ENCODE measurements at places on chromosomes 16 and 17.

DNA sequence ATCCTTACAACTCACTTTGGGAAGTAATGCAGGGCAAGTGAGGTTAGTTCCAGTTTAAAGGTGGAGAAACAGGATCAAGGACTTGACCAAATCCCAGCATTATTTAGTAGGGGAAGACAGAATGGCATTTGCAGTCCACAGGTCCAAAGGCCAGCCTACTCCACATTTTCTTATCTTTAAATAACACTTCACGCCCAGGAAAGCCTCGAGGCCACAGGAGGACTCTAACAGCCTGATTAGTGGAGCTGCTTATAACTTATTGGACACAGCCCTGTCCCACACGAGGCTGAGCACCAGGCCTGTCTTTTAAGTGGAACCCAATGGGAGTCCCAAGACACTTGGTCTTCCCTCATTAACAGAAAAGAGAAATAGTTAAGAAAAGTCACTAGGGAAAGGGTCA is 12.1 kb upstream of the HYDIN start:
- DNase-seq = no peak

DNA sequence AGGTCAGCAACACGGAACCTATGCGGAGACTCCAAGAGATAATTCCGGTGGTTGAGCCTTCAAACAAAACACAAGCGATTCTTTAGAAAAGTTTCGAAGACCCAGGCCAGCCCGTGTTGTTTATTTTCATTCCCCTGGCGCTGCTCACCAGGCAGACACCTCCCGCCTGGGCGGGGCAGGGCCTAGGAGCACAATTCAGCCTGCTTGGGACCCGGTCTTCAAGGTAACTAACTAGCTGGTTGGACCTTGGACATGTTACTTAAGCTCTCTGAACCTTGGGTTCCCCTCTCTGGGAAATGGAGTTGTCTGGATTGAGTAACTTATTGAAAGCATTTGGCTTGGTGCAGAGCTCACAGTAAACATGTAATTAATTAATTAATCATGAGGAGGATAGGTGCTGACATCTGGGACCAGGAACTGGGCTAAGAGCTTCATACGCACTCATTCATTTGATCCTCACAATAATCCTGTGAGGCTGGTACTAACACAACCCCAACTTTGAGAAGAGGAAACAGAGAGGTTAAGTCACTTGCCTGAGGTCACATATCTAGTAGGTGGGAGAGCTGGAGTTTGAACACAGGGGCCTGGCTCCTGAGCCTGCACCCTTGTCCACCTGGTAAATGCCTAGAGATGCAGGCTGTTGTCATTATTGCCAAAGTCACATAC is 125.3 kb upstream of the SMURF2 start:
- DNase-seq = no peak

DNA sequence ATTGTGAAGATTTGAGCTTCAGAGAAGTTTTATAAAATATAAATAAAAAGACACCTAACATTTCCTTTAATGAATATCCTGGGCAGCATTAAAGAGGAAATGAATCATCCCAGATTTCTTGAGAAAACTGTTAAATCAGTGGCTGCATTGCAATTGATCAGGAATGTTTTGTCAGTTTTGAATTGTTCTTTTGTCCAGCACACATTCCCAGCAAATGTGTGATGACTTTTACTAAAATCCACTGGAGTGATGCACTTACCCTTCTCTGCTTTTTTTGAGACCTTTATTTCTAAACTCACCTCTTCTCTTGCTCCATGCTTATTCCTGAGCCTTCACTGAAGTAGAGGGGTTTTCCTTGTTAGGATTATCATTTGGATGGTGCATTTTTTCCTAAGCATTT is 1307.2 kb downstream of the CDH8 start:
- DNase-seq = no peak

DNA sequence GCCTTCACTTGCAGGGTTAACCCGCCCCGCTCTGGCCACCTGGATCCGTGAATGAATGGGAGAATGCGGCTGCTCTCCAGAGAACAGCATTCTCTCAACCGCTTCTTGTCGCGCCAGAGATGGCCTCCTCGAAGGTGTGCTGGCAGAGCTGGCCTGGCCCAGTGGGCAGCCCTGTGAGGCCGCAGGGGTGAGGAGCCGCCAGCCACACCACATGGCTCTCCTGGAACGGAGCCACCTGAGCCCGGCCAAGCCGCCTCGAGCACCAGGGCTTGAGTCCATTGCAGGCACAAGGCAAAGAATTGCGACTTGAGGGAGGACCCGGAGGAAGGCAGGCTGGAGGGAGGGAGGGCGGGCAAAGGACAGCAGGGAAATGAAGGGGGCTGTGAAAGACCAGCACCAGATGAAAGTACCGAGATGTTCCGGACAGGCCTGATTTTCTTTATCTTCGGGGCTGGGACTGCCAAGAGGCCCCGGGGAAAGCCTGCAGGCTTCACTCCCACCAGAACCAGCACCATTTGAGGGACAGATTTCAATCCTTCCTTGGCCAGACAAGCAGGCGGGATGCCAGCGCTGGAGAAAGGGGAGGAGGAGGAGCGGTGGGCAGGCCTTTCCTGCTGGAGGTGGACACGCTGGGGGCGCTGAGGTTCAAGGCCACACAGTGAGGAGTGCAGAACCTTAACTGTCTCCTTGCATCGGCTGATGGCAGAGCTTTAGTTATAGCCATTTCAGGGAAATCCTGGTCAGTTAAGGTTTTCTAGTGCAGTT is 69.4 kb downstream of the MRC2 start:
- DNase-seq = no peak

GRCh38 chr16:66903544-66904427 is 14.9 kb downstream of the CDH16 start:
- no peak for DNase-seq

GRCh38 chr16:68884861-68885720 is 41.8 kb downstream of the TANGO6 start:
- no peak for DNase-seq

- DNase-seq = no peak
These were observed 104.9 kb downstream of the AXIN2 start for GRCh38 chr17:65456368-65457151.

DNA sequence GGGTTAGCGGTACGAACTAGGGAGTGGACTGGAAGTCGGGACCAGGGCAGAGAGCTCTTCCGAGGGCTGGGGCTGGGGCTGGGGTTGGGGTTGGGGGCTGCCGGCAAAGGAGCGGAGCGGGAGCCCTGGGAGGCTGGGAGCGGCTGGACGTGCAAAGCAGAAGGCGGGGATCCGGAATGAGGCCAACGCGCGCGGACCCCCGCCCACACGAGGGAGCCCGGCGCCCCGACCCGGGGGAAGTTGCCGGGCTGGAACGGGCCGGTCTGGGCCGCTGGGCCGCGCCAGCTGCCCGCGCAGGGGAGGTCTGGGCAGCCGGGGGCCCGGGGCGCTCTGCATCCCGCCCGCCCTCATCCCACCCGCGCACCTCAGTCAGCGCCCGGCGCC is 323 bp downstream of the ST3GAL2 start:
- no peak for DNase-seq

- DNase-seq = no peak
These were observed 7.4 kb upstream of the SCIMP start for GRCh38 chr17:5241861-5242671.

DNA sequence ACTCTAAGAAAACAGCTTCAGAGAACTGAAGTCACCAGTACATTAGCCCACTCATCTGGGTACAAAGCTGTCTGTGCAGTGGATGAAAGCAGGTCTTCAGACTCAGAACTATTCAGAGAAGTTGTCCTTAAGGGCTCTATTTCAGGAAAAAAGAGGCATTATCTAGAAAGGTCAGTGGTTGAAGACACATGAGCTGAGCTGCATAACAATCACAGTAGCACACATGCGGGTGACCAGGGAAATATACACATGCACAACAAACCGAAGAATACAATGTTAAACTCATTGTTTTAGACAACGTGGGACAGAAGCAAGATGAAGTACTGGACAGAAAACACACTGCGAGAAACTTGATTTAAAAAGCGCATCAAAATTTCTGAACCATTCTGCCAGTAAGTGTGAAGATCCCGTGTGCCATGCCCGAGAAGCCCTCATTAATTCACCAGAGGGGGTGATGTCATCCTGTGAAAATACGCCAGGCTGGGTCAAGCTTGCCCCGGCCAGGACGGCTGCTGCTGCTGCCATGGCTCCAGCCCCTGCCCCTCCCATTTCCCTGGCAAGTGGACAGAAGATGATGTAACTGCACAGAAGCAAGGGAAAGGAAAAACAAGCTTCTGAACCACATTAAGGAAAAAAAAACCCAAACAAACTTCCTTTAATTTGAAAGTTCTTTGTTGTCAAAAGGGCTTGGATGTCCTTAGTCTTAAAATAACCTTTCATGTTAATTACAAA is 10.1 kb downstream of the DYNC1LI2 start:
- peak; percentile 63 for DNase-seq

DNA sequence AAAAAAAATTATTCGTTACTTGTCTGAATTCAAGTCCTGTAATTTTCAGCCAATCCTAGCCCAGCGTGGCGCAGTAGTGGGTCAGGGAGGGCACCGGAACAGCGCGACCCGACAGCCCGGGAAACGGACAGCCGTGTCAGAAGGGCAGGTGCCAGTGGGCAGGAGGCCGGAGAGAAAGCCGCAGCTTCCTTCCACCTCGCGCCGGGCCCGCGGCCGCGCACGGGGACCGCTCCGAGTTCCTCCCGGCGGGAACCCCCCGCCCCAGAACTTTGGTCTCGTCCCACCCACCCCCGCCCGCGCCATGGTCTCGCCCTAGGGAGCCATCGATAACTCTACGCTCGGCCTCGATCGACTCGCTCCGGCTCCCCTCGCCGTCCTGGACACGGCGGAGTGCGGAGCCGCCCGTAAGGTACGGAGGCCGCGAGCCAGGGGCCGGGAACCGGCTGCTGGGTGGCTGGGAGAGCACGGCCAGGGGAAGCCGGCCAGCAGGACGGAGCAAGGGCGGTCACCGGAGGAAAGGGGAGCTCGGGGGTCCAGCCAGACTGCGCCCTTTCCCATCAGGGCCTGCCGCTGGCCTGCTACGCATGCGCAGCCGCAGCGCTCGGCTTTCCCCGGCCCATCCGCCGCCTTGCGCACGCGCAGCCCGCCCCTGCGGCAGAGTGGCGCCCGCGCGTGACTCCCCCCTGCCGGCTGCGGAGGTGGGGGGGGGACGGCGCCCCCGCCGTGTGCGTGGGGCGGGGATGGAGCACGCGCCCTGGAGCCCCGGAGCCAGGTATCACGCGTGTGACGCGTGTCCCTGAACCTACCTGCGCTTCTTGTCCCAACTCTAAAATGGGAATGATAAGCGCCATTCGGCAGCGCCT is at the start of gene MLST8:
TSS of gene MLST8 (plus strand) at position 351 of the 863 bp plus-strand sequence. CDS start 632 bp downstream, outside the sequence.
- peak; percentile 88 for DNase-seq

GRCh38 chr17:71914812-71915211 is 206.0 kb upstream of the SOX9 start:
- DNase-seq = no peak

DNA sequence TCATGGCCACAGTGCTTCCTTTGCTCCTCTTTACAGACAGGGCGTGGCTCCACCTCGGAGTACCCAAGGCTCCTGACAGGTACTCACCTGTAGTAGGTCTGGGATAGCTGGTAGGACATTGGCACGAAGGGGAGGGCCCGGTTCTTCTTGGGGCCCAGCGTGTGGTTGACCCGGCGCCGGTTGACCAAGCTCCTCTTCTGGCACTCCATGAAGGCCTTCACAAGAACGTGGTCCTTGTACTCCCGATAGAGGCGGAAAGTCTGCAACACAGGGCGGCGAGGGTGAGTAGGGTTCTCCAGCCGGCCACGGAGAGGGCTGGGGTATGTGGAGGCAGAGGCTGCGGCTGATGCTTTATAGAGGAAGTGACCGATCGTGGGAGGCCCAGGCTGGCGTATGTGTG is 69.7 kb downstream of the IL21R start:
- DNase-seq = no peak

- no peak for DNase-seq
These were observed 387 bp downstream of the MRPL28 start for GRCh38 chr16:369866-370436.

GRCh38 chr17:19010729-19011505 is 6.4 kb upstream of the FAM83G start:
- DNase-seq = no peak

GRCh38 chr16:59651662-59652061 is 917.5 kb upstream of the GOT2 start:
- DNase-seq = no peak

- DNase-seq = no peak
These were observed 1023.4 kb downstream of the CDH11 start for GRCh38 chr16:64098451-64098850.

GRCh38 chr16:49281843-49282642 is 405 bp upstream of the CBLN1 start:
- peak; percentile 89 for DNase-seq

GRCh38 chr16:68382296-68382718 is 66.0 kb downstream of the SMPD3 start:
- no peak for DNase-seq

DNA sequence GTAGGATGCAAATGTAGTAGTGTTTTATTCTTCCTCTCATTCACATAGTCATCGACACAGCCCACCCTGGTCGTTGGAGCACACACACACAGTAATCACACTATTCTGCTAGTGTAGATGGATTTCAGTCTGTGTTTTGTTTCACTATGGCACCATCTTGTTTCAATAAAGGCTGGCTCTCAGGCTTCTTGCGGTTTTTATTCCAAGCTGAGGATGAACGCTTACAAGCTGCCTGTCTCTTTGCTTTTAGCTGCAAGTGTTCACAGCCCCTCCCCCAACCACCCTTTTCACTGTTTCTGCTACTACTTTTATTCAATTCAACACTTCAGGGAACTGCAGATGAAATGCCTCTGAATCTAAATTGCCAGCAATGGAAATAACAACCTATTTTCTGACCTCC is 140.9 kb upstream of the PMFBP1 start:
- DNase-seq = no peak

DNA sequence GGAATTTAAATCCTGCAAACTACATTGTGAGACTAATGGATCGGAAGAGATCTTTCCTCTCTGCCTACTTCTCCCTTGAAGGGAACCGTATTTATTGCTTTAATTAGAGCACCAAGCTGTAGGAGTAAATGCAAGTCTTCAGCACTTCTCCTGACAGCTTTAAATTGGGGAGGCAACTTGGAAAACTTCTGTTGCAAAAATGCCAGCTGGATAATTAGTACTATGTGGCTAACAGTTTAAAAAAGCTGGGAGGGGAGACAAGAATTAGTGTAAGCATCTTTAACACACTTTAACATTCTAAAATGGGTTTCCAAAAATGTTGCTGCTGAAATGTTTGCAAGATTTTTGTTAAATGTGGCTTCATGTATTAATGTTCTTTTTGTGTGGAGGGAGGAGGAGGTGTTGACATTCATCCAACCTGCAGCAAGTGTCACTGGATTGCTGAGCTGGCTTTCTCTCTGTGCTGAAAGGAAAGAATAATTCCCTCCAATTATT is 108.5 kb downstream of the PCTP start:
- no peak for DNase-seq

- DNase-seq = no peak
These were observed 957.6 kb upstream of the SOX9 start for GRCh38 chr17:71163121-71163812.

- DNase-seq = no peak
These were observed 5.2 kb upstream of the ECI1 start for GRCh38 chr16:2256531-2257140.

GRCh38 chr16:49292413-49292812 is 10.8 kb upstream of the CBLN1 start:
- DNase-seq = no peak

GRCh38 chr17:43713494-43714162 is 45.0 kb downstream of the SOST start:
- peak; percentile 66 for DNase-seq

GRCh38 chr16:12801511-12802042 is 2.1 kb downstream of the CPPED1 start:
- DNase-seq = peak; percentile 93
